Endothelial cell of umbilical vein (primary cell): ENCODE measurements at places on chromosomes 3 and 15. TPM values are rescaled to one million over a fixed set of nuclear protein-coding genes. Genes with fewer than 3 reads are reported as not detected.

The LMCD1 gene
- polyA plus RNA-seq: 7.6 and 11.4 TPM in 2 replicates

The EPHB1 gene
- polyA plus RNA-seq: 1.3 and 1.4 TPM in 2 replicates

DNA sequence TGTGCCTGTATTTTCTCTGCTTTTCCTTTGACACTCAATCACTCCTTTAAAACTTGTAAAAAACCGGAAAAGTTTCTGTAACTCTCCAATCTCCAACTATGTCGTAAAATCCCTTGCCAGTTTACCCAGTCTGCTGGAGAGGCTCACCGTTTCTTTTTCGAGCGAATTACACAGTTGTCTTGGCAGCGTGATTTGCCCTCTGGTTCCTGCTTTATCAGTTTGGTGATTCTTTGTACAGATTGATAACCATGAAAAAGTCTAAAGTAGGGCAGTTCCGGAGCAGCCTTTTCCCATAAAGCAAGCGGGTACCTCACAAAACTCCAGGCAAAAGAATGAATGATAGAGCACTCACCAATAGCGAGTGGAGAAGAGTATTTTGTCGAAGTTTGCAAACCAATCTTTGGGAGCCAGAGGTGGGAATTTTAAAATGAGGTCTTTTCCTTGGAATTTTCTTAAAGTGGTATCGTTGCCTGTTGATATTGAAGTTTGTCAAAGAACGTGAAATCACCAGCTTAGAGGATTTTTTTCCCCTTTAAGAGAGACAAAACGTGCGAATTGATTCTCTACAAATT is at the start of gene TTC23:
Gene TTC23 (minus strand): TSS at position 312 of the 572 bp plus-strand sequence. CDS start 20,869 bp downstream, outside the sequence.
- DNase-seq: peak; percentile 92
- no peaks in the 10 kb centered on the region for H3K27me3 ChIP-seq
- peaks cover 30% of the 10 kb centered on the region for H3K4me1 ChIP-seq
- H3K27ac ChIP-seq: peak within 1 kb of the TSS; percentile 89

The GOLGA6D gene
- polyA plus RNA-seq: not detected in 2 replicates

DNA sequence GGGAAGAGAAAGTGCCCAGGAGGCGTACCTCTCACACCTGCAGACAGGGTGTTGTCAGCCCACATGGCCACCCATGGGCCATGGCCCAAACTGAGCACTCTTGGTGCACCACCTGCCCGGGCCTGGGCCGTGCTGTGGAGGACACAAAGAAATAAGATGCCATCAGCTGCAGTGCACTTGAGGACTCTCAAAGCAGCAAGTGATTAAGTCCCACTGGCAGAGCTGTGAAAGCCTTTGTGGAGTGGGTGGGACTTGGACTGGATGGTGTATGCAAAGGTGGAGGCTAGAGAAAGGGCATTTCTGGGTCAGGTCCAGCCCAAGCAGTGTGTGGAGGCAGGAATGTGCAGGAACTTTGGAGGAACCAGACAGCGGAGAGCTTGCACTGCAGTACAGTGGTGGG is 122.3 kb downstream of the MEGF11 start:
- H3K4me3 ChIP-seq: no peak overlapping the region
- H3K4me1 ChIP-seq: no peaks in the 10 kb centered on the region

GRCh38 chr15:59741274-59741906 is 52.3 kb upstream of the BNIP2 start:
- no peaks in the 10 kb centered on the region for H3K27me3 ChIP-seq
- H3K4me1 ChIP-seq: no peaks in the 10 kb centered on the region
- H3K36me3 ChIP-seq: no peaks in the 10 kb centered on the region
- H3K27ac ChIP-seq: no peak overlapping the region

The VPS8 gene
- polyA plus RNA-seq: 11.2 and 13.7 TPM in 2 replicates

DNA sequence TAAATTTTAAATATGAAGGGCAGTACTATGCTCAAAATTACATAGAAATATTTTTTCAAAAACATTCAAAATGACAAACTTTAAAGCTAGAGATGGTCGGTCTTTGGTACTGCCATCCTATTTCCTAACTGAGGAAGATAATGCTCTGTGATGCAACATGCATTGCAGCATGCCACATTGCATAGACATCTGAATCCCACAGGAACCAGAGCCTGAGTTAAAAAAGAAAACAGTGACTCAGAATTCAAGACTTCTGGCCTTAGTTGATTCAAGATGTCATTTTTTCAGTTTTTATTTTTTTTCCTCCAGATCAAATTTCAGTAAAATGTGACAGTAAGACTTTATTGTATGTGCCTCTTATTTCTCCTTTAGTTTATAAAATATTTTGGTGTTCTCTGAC is 33.1 kb downstream of the TP63 start:
- peak; percentile 26 for DNase-seq
- H3K27me3 ChIP-seq: no peaks in the 10 kb centered on the region
- no peak overlapping the region for H3K4me3 ChIP-seq
- no peak overlapping the region for H3K27ac ChIP-seq
- no peaks in the 10 kb centered on the region for H3K4me1 ChIP-seq

The APOD gene
- polyA plus RNA-seq: 2.2 and 3.1 TPM in 2 replicates

GRCh38 chr15:100198442-100198841 is 143.3 kb downstream of the ADAMTS17 start:
- no peaks in the 10 kb centered on the region for H3K36me3 ChIP-seq
- no peaks in the 10 kb centered on the region for H3K27me3 ChIP-seq
- no peak for DNase-seq
- no peak overlapping the region for H3K4me3 ChIP-seq

GRCh38 chr3:882533-882932 is 210.3 kb upstream of the CNTN6 start:
- no peaks in the 10 kb centered on the region for H3K36me3 ChIP-seq
- H3K4me1 ChIP-seq: peaks cover 2% of the 10 kb centered on the region
- peak overlapping the region; percentile 41 for H3K27ac ChIP-seq
- DNase-seq: peak; percentile 5
- no peaks in the 10 kb centered on the region for H3K27me3 ChIP-seq

The IQCF5 gene
- polyA plus RNA-seq: not detected in 2 replicates

The CFAP161 gene
- 0.08 TPM in 1 of 2 replicates, not detected in the other for polyA plus RNA-seq

The DPPA2 gene
- polyA plus RNA-seq: not detected in 2 replicates

The DIPK2A gene
- polyA plus RNA-seq: 18.9 and 50.7 TPM in 2 replicates
